Stimulated activated CD4-positive, alpha-beta T cell treated with anti-CD3 and anti-CD28 coated beads, TNF-alpha, amount 100 ng/mL, for 4 hours (primary cell): ENCODE measurements at places on chromosomes 12 and 14.

DNA sequence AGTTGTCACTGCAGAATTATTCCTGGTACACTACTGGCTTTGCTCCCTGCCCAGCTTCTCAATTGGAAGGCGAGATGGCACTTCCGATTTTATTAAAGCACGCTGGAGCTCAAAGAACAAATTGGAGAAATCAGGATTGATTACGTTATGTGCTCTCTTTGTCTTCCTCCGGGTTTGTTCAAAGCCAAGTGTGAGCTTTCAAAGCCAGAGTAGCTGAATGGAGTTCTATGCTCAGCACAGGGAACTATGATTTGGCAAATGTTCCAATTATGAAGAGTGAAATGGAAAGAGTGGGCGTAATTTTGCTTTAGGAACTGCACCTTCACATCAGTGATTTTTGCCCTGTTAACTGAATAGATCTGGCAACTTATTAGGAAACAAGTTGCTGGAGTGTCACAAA lies 72.4 kb downstream of the FLRT2 start:
- no peak for DNase-seq

- DNase-seq: no peak
These were observed 321.6 kb downstream of the ZFP36L1 start for GRCh38 chr14:68471029-68471963.

GRCh38 chr14:90562652-90563051 lies 165.8 kb downstream of the CALM1 start:
- no peak for DNase-seq

DNA sequence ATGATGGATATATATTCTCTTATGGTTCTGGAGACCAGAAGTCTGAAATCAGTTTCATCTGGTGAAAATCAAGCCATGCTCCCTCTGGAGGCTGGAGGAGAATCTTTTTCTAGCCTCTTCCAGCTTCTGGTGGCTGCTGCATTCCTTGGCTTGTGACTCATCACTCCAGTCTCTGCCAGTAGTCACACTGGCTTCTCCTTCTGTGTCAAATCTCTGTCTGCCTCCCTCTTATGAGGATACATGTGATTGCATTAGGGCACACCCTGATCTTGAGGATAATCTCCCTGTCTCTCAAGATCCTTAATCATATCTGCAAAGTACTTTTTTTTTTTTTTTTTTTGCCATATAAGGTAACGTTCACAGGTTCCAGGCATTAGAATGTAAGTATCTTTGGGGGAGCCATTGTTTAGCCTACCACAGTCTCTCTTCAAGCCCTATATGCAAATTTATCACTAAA lies 17.7 kb downstream of the DNAL1 start:
- DNase-seq: no peak

DNA sequence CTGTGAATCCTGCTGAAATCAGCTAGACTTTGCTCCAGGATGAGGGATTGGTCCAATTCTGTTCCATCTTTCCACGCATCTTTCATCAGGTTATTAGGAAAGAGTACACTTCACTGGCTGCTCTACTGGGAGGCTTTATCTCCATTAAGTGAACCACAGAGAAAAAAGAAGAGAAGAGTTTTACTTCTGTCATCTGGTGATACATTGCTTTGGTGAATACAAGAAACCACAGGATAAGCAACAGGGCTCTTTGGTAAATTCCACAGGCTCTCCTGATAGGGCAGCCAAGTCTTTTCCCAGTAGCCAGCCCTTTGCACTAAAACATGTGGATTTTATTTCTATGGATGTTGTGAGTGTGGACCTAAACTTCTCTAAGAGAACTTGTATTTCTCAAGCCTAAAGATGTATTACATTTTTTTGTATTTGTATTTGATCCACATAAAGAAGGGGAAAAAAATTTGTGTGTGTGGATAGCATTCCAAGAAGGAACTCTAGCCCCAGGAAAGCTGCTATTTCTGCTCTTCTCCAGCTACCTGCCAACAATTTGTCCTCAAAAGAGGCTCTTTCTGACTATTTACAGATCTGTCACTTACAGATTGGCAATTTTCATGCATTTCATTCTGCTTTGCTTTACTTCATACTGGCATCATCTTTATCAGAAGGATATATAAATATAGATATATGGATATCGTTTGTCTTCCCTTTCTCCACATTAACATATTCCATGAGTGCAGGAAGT lies 1117.6 kb upstream of the TMEM132C start:
- DNase-seq: no peak

- no peak for DNase-seq
These were observed 151.0 kb upstream of the GZMB start for GRCh38 chr14:24784981-24785380.
